ENCODE measurements at places on chromosomes 7 and 10. TPM values are rescaled to one million over a fixed set of nuclear protein-coding genes. Genes with fewer than 3 reads are reported as not detected.

DKK1 gene
- polyA plus RNA-seq: 59.9 TPM

RAB19 gene
- 2.4 TPM for polyA plus RNA-seq

OIT3 gene
- 4.5 TPM for polyA plus RNA-seq

EVX1 gene
- polyA plus RNA-seq: 0.11 TPM

SPDYE2B gene
- 1.4 TPM for polyA plus RNA-seq

ARHGAP19 gene
- 35.4 TPM for polyA plus RNA-seq

SLC18A2 gene
- polyA plus RNA-seq: 1.2 TPM

UNC5B gene
- polyA plus RNA-seq: 48.3 TPM

EBLN1 gene
- not detected for polyA plus RNA-seq

CLIP2 gene
- 24.4 TPM for polyA plus RNA-seq

ACTL6B gene
- polyA plus RNA-seq: not detected

NUTM2E gene
- polyA plus RNA-seq: 1.3 TPM

PPP1R9A gene
- 31.9 TPM for polyA plus RNA-seq

C7orf33 gene
- polyA plus RNA-seq: not detected

TIMM23B gene
- 10.0 TPM for polyA plus RNA-seq

NEUROD6 gene
- polyA plus RNA-seq: 0.06 TPM

TFEC gene
- polyA plus RNA-seq: 34.3 TPM

C10orf67 gene
- 2.4 TPM for polyA plus RNA-seq

CC2D2B gene
- 1.6 TPM for polyA plus RNA-seq

AKR1D1 gene
- polyA plus RNA-seq: 0.07 TPM

SFXN3 gene
- 22.6 TPM for polyA plus RNA-seq

CAMK1D gene
- polyA plus RNA-seq: 10.4 TPM

ACTR3C gene
- polyA plus RNA-seq: 10.4 TPM

HOXA1 gene
- 2.4 TPM for polyA plus RNA-seq

FAM180A gene
- polyA plus RNA-seq: not detected

AKR1C4 gene
- not detected for polyA plus RNA-seq

TET1 gene
- polyA plus RNA-seq: 9.6 TPM

MKX gene
- polyA plus RNA-seq: 0.14 TPM

CYP2E1 gene
- 0.93 TPM for polyA plus RNA-seq

PPP3CB gene
- 65.5 TPM for polyA plus RNA-seq

AZGP1 gene
- 71.9 TPM for polyA plus RNA-seq

SPDYE2 gene
- polyA plus RNA-seq: 0.58 TPM

KMT2C gene
- polyA plus RNA-seq: 38.3 TPM

VGF gene
- polyA plus RNA-seq: 0.21 TPM

COL17A1 gene
- polyA plus RNA-seq: 0.29 TPM

MET gene
- 48.3 TPM for polyA plus RNA-seq

WDR86 gene
- polyA plus RNA-seq: 23.6 TPM

ABCB1 gene
- 24.4 TPM for polyA plus RNA-seq
